ENCODE measurements at places on chromosomes 7 and 10.
A peak's percentile ranks its signal among the peaks of the same experiment; 100 is the strongest.

GRCh38 chr10:96666741-96667140, 53.6 kb downstream of the PIK3AP1 start:
- no peak for DNase-seq

DNA sequence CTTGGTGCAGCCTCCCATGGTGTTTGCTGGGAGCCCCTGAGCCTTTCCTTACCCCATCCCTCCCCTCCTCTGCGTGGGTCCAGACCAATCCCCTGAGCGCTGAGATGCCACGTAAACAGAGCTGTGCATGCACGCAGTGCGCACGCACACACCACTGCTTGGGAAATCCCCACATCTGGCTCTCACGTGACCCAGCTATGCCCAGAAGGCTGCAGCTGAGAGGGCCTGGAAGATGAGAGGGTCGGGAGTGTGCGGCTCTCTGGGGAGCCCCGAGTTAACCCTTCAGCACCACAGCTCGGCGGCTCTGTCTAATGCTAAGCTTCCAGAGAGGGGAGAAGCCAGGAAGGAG, 177.2 kb downstream of the SH3PXD2A start:
- DNase-seq: peak; percentile 93

- no peak for DNase-seq
Observed at GRCh38 chr10:12473491-12473890, 124.1 kb downstream of the CAMK1D start.

- DNase-seq: no peak
Observed at GRCh38 chr10:2301227-2301626, 563.9 kb upstream of the ADARB2 start.

DNA sequence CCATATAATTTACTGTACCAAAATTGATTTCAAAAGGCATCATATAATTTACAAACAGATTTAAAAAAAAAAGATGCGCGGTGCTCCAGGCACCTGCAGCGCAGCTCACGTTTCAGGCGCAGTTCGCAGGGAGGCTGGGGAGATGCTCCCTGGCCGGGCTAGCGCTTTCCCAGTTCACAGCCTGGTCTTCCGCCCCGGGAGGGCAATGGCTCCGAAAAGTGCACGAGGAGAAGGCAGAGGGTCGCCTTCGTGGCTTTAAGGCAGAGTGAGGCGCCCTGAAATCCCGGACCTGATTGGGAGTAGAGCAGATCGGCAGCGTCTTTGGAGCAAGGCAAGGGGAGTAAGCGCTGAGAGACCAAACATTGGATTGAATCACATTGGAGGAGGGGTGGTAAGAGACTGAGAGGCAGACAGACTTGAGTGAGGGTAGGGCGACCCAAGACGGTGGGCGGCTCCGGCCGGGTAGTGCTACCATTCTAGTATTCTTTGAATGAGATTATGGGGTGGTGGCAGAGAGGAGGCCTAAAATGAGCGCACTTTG, 1.5 kb downstream of the NEUROG3 start:
- DNase-seq: no peak

DNA sequence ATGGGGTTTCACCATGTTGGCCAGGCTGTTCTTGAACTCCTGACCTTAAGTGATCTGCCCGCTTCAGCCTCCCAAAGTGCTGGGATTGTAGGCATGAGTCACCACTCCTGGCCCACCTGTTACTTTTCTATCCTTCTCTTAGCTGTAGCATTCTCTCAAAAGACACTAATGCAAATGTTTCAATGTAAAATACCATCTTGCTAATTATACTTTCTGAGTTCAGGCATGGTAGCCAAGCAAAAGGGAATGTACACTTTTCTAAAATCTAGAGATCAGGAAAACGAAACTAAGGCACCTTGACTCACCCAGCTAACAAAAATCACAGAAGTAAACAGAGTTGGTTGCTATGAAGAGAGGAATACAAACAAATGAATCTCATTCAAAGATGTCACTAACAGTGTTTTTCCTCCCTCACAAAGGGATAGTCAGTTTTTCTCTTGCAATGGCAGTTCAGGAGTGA, 401.0 kb upstream of the NRP1 start:
- DNase-seq: no peak

GRCh38 chr10:125076121-125076825, 84.1 kb downstream of the CTBP2 start:
- DNase-seq: no peak

- DNase-seq: no peak
Observed at GRCh38 chr7:7795630-7796121, 77.3 kb upstream of the RPA3 start.

DNA sequence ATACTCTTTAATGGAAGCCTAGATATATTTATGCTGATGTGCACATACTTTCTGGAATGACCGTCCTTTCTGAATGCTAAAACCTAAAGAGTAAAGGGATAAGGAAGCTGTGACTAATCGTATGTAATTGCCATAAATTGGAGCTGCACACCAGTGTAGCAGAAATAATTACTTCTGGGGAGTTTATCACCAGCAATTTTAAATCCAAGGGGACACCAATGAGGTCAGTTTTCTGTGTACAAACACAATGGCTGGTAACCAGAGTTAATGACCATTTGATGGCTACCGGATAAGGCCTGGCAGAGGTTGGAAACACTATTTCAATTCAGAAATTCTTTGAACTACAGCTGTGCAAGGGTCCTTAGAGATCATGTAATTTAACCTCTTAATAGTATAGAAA, 670.1 kb downstream of the REEP3 start:
- DNase-seq: no peak

DNA sequence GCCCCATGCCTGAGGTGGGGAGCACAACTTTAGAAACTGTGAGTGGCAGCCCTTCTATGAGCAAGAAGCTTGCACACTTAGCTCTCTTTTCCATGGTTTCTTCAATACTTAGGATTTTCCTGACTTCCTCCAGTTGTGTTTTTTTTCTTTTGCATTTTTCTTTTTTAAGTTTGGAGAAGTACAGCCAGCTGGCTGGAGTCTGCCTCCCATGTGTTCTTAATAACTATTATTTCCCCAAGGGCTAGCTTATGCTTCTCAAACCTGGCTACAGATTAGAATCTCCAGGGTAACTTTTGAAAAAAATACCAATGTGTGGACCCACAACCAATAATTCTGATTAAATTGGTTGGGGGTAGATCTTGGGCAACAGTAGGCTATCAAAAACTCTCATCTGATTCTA, 37.4 kb upstream of the MEOX2 start:
- DNase-seq: no peak

- DNase-seq: no peak
Observed at GRCh38 chr10:20313665-20314064, 497.4 kb downstream of the PLXDC2 start.

DNA sequence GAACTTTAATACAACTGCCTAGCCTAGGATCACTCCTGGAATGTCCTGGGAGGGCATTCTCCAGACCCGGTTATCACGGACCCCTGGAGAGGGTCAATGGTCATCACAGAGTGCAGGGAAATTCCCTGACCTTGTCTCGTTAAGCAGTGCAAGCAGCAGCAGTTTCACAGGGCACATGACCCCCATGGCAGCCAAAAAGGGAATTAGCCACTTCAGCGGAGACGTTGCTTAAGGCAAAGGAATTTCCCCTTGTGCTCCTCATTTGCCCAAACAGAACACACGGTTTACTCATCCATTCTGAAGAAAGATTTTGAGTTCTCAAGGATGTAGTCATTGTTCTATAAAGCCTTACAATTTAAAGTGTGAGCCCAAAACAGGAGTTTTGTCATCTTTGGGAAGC, 260.3 kb downstream of the SNX13 start:
- no peak for DNase-seq

DNA sequence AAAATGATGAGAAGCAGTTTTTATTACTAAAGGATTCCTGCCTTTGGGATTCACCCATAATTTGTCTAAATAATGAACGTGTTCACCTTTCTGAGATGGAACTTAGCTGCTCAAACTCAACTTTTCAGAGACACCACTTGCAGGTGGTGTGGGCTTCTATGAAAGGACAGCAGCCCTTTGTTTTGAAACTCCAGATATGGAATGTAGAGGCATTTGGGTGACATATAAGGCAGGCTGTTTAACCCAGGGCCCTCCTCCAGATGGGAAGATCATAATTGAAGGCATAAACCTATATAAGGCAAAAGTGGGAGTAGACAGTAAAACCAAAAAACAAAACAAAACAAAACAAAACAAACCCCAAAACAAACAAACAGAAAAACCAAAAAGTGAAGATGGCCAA, 11.9 kb upstream of the HUS1 start:
- DNase-seq: no peak

DNA sequence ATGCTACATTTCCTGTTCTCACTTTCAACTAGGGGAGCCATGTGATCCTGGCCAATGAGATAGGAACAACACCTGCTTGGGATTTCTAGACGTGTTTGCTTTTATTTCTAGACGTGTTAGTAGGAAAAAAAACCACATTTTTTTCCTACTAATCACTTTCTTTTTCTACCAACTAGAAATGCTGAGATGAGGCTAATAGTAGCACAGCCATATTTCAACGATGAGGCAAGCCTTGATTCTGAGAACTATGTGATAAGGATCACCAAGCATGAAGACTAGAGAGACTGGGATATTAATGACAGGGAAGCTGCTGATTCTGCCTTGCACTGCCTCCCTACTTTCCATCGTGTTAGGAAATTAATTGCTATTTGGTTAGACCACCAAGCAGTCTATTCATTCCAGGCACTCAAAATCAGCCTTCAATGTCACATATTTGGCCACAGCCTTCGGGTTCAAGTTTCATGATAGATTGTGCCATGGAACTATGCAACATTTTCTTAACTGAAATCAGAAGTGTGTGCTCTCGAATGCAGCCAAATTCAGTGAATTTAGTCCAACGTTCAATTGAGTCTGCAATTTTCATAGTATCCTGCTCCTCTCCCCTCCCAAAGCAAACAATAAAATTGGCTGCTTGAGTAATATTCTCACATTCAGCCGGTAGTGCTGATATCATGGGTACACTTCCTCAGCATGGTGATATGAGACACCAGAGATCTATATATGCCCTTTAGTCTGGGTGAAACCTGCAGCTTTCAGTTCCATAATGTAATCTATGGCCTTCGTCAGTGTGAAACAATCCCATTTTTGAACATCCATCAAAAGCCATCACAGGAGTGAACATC, 98.1 kb downstream of the GPR37 start:
- DNase-seq: no peak

GRCh38 chr7:117048882-117049281, 95.6 kb downstream of the ST7 start:
- no peak for DNase-seq

- no peak for DNase-seq
Observed at GRCh38 chr10:78362406-78363022, 328.9 kb downstream of the RPS24 start.

DNA sequence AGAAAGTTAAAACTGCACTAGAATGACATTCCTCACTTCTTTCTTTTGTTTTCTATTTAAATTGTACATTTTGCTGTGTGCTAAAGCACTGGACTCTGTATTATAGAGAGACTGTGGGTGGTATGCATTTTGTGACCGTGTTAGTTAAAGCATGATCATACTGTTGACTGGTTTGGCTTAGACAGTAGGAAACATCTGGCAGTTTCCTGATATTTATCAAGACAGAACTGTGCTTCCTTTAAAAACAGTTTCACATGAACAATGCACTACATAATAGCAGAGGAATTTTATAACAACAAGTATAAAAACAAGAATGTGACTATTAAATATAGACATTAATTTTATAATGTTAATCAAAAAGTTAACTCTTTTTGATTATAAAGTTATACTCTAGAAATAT, 23.1 kb downstream of the GNG11 start:
- no peak for DNase-seq

GRCh38 chr7:36925207-36925606, 200.9 kb upstream of the AOAH start:
- DNase-seq: no peak

DNA sequence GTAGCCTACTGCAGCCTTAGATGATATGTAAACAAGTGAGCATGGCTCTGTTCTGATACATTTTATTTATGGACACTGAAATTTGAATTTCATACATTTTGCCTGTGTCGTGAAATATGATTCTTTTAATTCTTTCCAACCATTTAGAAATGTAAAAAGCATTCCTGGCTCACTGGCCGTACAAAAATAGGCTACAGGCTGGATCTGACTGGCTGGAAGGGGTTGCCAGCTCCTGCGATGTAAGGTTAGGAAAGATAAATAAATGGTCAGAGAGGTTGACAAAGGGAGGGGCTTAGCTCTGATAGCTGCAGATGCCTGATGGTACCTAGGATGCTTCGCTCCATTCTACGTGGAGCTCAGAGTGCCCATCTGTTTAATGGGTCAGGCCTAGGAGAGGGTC, 3.4 kb downstream of the ADCYAP1R1 start:
- no peak for DNase-seq
